ENCODE measurements at places on chromosomes 7 and 10.

DNA sequence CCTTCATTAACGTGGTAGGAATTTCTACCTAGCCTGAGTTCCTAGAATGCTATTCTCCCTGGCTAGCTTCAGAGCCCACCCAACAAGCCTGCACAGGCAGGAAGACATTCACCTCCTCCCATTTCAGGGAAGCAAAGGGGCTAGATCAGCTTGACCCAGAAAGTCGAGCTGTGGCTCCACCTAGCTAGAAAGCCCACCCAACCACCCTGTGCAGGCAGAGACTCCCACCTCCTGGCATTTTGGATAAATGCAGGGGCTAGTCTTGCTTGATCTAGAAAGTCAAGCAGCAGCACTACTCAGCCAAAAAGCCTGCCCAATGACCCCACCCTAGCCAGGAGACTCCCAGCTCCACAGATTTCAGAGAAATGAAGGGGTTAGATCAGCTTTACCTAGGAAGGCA, 479.5 kb downstream of the SDK1 start:
- DNase-seq = no peak

DNA sequence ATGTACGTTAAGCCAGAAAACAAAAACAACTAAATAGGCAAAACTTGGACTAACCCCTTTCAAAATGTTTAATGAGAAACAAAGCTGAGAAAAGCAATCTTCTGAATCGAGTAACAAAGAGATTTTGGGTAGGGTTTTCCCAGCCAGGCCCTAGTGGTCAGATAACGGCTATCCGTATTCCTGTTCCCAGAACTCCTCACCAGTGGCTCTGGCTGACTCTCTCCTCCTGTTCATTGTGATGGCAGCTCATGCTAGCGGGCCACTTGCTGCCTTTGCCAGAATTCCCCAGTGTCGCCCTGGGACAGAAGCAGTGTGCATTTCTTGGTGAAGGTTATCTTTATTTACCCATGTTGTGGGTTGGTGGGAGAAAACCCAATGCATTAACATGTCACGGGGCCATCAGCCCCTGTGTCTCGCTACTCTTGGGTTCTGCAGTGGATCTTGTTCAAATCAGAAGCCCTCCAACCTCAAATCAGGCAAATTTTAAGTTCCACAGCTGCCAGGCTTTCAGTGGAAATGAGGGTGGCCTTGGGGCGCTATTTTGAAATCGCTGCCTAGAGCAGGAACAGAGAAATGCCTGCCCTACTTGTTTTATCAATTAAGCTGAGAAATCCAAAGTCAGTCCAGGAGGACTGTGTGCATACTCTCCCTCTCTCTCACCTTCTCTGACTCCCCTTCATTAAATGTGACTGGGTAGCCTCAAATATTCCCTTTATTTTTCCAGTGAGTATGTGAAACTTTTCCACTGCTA, 164.5 kb upstream of the NPVF start:
- no peak for DNase-seq

GRCh38 chr7:133859231-133859630, 267.9 kb upstream of the LRGUK start:
- DNase-seq = no peak

DNA sequence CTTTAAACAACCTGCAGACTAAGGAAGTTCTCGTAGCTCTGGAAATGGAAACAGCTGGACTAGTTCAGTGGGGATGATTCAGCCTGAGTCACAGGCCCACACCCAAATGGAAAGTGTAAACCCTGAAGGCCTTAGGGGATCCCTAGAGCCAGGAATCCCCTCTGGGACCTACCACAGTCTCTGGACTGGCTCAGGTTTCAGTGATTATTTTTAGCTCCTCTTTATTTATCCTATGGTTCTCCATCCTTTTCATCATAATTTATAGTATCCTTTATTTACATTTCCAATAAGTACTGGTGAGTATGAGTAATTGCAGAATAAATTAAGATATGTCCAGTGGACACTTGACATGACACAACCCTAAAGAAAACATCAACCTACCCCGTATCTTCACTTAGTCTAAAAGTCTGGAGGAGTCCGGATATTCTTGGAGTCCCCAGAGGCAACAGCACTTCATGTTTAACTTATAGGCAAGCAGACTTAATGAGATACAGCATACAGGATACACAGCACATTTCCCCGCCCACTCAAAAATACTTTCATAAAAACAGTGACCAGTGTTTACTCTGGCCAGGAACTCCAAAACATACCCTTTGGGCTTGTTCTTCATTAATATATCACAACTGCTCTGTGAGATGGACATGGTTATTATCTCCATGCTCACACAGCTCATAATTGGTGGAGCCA, 28.4 kb upstream of the SEMA3E start:
- DNase-seq = peak; percentile 45

- DNase-seq = no peak
Observed at GRCh38 chr10:2246747-2247146, 509.4 kb upstream of the ADARB2 start.

GRCh38 chr7:77830649-77831355, 32.2 kb downstream of the PHTF2 start:
- no peak for DNase-seq

- DNase-seq = no peak
Observed at GRCh38 chr7:92881091-92881485, 44.7 kb upstream of the CDK6 start.

GRCh38 chr10:30420266-30420665, 13.7 kb upstream of the MAP3K8 start:
- DNase-seq = no peak

- DNase-seq = no peak
Observed at GRCh38 chr10:24906372-24906771, 46.0 kb downstream of the PRTFDC1 start.

DNA sequence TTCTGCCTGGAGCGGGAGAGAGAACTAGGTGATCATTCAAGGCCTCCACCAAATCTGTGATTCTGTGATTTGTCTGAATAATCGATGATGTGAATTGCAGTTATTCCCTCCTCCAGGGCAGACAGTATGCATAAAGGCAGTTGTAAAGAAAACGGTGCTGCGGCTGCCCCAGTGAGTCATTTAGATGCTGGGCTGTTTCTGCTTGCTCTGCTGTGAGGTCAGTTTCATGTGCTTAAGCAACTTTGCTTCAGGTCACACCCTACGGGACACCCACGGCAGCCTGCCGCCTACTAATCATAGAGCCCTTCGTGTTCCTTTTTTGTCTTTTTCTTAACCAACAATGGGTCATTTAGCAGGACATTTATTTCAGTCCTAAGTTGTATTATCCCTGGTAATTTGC, 158.1 kb upstream of the PITRM1 start:
- DNase-seq = no peak
